Stimulated activated CD8-positive, alpha-beta memory T cell treated with anti-CD3 and anti-CD28 coated beads, Interleukin-2, amount 100 ng/mL, for 1 hour (primary cell): ENCODE measurements at places on chromosomes 12 and 14.

GRCh38 chr14:25044106-25044698 is 5.7 kb downstream of the STXBP6 start:
- DNase-seq: no peak

- no peak for DNase-seq
Observed at GRCh38 chr12:125159702-125160101, 94.5 kb downstream of the AACS start.

DNA sequence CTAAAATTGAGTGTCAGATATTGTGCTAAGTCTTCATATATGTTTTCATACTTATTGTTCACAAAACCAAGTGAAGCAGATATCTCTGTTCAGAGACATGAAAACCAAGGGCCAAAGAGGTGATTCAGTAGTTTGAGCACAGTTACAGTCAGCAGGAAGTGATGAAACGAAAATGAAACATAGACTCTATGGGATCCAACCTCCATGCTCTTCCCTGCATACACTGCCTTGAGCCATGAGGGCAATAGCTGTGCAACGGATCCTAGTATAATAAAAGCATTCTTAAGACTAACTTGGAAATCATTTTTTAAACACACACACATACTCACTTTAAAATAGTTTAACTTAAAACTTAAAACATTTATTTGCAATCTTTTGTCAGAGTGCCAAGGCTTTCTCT is 27.9 kb downstream of the ESR2 start:
- no peak for DNase-seq

DNA sequence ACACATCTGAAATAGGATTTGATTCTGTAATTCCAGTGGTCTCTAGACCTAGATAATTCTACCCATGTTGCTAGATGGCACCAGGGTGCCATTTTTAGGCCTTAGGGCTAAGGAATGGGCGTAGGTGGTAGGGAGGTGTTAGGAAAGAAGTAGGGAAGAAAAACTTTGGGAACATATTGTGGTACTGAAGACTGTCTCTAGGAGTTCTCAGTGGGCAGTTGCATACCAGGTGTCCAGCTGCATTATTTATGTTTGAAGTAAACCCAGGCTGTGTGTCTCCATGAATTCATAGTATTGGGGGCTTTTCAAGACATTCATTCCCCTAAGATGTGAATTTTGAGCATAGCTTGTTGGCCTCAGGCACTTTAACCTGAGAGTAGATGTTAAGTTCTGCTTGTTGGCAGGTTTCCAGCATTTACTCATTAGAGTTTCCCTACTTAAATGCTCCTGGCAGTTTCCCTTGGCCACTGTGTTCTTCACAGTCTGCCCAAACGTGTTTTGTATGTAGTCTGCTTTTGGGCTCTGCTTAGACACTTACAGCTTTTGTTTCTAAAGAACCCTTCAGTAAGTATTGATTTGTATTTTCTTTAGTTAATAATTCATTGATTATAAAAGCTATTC is 31.5 kb upstream of the CCT2 start:
- no peak for DNase-seq

GRCh38 chr12:61991661-61992060 is 268.5 kb upstream of the USP15 start:
- DNase-seq: no peak

- no peak for DNase-seq
Observed at GRCh38 chr14:60839657-60840056, 105.1 kb downstream of the MNAT1 start.

- no peak for DNase-seq
Observed at GRCh38 chr12:53803703-53804102, 51.9 kb upstream of the CISTR start.

DNA sequence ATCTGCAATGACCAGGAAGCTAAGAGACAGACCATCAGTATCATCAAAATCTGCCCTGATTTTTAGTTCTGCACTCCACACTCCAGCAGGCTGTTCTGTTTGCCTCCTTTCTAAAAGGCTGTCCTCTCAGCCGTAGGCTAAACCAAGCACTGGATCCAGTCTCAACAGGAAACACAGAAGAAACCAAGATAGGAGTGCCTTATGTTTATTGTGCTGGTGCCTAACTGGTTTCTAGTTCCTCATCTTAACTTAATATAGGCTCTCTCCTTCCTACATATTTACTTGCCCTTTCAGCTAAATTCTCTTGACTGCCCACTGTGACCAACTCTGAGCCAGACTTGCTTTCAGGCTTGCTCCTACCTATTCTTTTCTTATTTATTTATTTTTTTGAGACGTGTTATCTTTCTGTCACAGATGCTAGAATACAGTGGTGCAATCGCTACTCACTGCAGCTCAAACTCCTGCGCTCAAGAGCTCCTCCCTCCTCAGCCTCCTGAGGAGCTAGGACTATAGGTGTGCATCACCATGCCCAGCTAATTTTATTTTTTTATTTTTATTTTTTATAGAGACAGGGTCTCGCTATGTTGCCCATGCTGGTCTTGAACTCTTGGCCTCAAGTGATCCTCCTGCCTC is 30.8 kb downstream of the GALNT4 start:
- no peak for DNase-seq

DNA sequence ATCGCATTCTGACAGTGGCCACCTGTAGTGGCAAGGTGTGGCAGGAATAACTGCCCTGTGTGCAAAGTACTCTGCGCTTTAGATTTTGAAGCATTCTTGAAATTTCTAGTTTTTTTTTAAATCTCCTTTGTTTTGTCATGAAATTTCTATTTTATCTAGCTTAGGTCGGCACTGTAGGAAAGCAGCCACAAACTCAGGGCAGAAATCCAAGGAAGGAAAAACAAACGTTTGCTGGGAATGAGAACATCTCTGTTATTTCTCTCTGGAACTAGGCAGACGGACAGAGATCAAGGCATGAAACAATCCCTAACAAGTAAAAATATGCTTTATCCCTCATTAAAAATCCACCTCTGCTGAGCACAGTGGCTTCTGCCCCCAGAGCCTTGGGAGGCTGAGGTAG is 1.3 kb upstream of the NR2C1 start:
- no peak for DNase-seq

- no peak for DNase-seq
Observed at GRCh38 chr12:132030367-132031038, 80.8 kb downstream of the EP400 start.

- no peak for DNase-seq
Observed at GRCh38 chr14:64561631-64562030, 11.9 kb downstream of the PPP1R36 start.

DNA sequence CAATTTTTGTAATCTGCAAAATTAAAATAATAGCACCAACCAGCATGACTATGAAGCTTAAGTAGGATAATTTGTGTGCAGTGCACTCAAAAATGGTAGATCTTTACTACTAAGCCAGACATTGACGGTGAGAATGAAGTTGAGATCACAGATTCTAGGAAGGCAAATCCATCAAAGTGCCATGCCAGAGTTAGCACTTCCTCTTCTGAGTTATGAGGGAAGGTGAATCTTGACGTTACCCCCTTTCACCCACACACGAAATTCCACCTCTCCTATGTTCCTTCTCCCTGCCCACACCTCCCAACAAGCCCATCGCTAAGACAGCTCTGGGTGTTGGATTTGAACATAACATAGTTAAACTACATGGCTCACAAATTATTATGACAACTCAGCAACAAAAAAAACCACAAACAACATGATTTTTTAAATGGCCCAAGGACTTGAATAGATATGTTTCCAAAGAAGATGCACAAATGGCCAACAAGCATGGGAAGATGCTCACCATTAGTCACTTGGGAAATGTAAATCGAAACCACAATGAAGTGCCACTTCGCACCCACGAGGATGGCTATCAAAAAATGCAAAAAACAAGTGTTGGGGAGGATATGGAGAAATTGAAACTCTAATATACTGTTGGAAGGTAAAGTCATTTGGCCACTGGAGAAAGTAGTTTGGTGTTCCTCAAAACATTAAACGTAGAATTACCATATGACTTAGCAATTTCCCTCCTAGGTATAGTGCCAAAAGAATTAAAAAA is 119.3 kb upstream of the RAP1B start:
- no peak for DNase-seq

- no peak for DNase-seq
Observed at GRCh38 chr14:55122440-55122986, 6.5 kb upstream of the LGALS3 start.
